Omental fat pad (tissue), 4 donors: ENCODE measurements at places on chromosomes 2 and 18. TPM values are rescaled to one million over a fixed set of nuclear protein-coding genes. Genes with fewer than 3 reads are reported as not detected.

GRCh38 chr2:179186126-179186525 lies 78.5 kb downstream of the SESTD1 start:
- DNase-seq, result no peak

Gene IL36RN
- not detected for total RNA-seq

GRCh38 chr2:62204998-62205496 lies 9.1 kb downstream of the B3GNT2 start:
- DNase-seq, result no peak

Gene ATOH8
- total RNA-seq, result 210 TPM

Gene CDH19
- 3.4 TPM for total RNA-seq

DNA sequence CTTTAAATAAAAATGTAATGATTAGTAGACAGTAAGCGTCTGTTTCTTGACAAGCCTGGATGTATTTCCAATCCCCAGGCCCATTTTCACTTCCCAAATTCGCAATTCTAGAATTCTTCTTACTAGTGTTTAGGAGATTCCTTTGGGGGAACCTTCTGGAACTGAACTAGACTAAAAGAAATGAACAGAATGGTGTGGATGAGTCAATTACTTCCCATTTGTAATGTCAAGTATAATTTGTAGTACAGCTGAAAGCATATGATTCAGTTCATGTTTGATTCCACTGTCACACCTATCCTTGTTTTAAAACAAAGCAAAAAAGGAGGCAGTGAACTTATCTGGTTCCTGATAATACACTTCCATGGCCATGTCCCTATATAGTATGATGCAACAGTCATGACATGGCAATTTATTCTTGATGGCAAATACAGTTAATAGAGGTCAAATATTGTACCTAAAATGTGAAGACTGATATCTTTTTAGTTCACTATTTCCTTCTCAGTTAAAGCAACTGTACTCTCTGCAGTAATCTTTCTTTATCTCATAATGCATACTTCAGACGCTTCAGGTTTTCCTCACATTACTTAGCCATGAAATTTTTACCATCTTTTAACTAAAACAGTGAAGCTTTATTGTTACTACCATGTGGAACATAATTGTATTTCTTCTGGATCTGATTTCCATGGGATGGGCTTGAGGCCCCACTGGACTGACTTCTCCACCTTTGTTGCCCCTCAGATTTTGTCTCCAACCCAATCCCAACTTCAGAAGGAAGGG lies 2.0 kb downstream of the IDH1 start:
- no peak for DNase-seq

Gene TGFA
- 4.3 TPM for total RNA-seq

Gene GPR45
- not detected for total RNA-seq

Gene SERPINB10
- 0.31 TPM for total RNA-seq

Gene CHRND
- total RNA-seq, result not detected

- DNase-seq, result no peak
Observed at GRCh38 chr18:50558948-50559751, 737 bp upstream of the MAPK4 start.

DNA sequence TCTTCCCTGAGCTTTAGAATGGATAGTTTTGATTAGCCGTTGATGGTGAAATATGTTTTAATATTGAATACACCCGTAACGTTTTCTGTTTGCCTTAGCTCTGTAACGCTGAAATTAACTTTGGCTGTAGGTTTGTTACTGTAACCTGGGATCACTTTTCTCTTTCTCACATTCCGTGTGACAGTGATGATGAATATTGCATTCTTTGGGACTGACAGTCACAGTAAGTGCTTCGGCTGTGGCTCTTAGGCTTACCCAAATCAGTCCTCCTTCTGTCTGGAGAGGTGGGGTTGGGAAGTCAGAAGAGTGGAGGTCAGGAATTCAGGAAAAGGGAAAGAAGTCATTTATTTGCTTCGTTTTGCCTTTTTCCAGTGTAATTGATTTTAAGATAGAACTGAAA lies 18.0 kb downstream of the RMC1 start:
- DNase-seq, result no peak

Gene OXER1
- total RNA-seq, result not detected

DNA sequence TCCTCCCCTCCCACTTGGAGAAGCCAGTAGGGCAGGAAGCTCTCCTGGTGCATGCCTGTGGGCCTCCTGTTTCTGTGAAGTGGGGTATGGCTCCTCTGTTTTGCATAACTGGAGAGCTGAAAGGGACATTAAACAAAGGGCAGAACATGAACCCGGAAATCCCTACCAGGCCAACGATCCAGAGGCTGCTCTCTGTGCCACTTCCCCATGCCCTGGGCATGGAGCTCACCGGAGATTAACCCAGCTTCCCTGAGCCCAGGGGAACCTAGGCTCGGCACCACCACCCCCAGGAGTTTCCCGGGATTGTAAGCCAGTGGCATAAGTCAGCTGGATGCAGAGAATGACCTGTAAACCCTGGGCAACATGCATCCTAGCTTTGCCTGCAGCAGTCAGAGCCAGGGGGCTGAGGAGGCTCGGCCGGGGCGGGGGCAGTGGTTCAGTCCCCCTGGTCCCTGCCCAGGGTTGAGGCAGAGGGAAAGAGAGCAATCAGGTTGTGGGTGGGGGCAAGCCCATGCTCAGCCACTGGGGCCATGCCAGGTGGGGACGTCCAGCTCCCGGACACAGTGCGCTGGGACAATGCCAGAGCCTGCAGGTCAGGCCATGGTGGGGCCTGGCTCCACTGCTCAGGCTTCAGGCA lies 49.5 kb downstream of the TIMM21 start:
- DNase-seq, result no peak

DNA sequence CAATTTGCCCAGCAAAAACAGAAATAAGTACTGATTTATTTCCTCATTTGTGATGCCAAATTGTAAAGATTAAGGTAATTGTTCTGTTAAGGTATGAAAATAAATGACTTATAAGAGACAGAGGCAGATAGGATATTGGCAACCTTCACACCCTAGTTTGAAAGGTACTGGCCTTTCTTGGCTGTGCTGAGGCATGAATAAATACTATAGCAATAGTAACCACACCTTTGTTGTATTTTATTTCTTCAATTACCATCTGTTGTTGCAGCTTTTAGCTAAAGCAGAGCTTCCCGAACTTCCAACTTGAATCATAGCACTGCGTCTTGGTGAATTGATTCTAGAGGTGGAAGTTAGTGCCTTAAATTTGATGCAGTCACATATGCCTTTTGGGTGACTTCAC lies 55.9 kb downstream of the FMNL2 start:
- no peak for DNase-seq

DNA sequence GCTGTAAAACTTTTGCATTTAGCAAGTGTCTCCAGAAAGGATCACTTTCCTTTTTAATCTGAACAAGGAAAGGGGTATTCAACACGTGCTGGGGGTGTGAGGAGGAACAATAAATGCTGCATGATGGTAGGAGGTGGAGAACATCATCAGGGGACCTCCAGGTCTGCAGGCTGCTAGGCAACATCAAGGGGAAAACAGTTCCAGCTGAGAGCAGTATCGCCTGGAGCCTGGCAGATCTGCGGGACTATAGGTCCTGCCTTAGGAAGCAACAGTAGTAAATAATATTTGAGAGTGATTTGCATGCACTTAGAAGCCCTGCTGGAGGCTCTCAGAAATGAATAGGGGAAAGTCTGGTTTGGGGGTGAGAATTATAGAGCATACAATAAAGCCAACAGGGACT lies 175.6 kb downstream of the SUCLG1 start:
- no peak for DNase-seq

GRCh38 chr2:641872-642815 lies 35.1 kb downstream of the TMEM18 start:
- no peak for DNase-seq

GRCh38 chr2:237294460-237294859 lies 119.5 kb downstream of the COL6A3 start:
- no peak for DNase-seq

GRCh38 chr2:120344214-120344975 lies 1.5 kb upstream of the INHBB start:
- no peak for DNase-seq

Gene MROH2A
- total RNA-seq, result not detected

DNA sequence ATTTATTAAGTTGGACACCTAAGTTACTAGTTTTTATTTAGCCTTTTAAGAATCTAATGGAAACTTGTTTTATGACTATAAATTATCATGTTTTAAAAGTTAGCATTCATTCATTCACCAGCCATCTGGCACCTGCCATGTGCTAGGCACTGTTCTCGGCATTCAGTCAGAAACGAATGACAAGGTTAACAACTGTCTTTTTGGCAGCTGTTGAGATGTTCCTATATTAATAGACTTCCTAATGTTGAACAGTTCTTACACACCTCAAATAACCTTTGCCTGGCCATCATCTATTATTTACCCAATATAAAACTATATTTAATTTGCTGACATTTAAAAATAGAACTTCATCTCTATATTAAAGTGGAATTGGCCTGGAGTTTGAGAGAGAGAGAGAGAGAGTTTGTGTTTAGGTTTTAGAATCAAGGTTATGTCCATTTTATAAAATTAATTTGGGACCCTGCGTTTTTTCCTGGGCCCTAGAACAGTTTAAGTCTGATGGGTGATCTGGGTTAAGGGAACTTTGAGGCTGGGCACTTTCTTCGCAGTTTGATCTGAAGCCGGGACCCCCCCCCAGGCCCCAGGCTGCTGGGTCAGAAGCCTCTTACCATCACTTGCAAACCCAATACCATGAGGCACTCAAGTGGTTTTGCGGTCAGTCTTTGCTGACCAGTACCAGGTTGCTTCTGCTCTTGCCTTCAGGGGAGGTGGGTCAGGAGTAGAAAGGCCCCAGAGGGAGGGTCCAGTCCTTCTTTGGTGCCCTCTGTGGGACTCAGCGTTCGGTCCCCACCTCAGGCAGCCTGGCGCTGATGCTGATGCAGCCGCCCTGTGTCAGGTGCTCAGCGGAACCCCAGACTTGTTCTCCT lies 48.3 kb upstream of the ASB1 start:
- no peak for DNase-seq

DNA sequence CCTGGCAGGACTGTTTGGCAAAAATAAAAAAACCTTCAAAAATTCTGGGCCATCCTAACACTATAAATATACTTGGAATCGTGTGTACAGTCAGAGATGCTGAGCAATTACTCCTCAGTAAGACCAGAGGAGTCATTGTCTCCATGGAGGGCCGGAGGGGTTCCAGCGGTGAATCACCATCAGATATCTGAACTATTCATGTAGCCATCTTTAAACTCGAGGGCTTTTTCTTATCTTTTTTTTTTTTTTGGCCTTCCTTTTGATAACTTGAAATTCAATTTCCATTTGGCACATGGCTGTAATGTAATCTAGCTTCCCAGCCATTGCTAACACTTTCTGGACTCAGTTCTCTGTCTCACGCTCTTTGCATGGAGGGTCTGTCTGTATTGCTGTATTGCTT lies 7.4 kb upstream of the FHL2 start:
- DNase-seq, result no peak

- no peak for DNase-seq
Observed at GRCh38 chr2:218444692-218445357, 25.9 kb downstream of the VIL1 start.

Gene GPR39
- not detected for total RNA-seq

DNA sequence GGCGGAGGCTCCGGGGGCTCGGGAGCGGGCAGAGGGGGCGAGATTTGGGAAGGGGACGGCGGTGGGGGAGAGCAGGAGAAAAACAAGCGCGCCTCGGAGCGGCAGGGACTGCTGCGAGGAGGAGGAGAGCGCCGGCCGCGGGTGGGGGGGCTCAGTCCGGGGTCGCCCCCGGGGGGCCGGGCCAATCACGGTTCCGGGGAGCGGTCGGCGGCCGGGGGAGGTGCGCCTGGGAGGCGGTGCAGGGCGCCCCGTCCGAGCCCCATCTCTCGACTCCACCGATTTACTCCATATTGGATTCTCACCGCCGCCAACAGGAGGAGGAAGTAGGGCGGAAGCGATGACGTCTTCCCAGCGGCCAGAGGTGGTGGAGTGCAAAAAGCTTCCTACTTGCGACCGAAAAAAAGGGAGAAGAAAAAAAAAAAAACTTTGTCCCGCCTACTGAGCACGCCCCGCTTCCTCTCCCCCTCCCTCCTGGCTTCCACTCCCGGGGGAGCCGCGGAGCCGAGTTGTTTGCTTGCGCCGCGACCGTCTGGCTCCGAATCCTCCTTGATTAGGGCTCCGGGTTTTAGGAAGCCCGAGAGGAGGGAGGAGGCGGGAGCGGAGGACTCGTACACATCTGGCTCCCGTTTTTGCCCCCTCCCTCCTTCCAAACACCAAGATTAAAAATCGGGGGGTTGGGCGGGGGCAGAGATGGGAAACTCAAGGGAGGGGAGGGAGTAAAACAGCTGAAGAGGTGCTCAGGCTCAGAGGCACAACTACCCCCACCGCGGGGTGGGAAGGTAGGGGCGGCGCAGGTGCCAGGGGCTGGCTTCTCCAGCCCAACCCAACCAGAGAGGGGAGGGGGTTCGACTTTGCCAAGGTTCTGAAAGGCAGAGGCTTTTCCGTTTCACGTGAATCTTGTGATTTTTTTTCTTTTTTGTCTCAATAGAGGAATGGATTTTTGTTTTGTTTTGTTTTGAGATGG lies at the start of gene SPRED2:
Gene SPRED2, minus strand, starts transcription at position 373 of the 964 bp plus-strand sequence. CDS start 612 bp downstream, outside the sequence.
- peak; percentile 78 for DNase-seq

Gene FEZ2
- 64.0 TPM for total RNA-seq

GRCh38 chr2:118058951-118059350 lies 29.3 kb upstream of the INSIG2 start:
- no peak for DNase-seq

Gene CCNT2
- total RNA-seq, result 40.8 TPM

DNA sequence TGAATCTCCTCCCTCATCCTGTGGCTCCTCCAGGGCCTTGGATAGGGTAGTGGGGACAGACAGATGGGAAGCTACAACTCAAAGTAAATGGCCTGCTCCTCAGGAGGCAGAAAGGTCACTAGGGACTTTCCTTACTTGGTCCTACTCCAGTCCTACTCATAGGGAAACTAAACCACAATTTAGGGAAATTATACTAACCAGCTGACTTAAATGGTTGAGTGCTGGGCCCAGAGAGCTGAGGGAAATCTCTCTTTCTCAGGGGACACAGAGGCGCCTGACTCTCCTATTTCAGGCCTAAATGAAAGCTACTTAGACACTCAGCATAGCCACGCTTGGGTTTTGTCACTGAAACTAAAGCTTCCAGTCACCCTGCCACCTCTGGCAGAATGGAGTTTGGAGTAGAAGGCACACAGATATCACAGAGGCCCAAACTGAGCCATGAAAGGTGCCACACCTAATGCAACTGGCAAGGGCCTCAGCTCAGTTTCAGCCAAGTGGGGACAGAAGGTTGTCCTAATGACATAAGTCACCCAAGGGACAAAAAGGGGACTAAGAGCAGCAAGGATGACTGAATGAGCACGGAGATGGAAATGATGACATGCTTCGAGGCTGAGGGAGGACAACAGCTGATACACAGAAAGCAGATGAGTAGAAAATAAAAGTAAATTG lies 24.0 kb downstream of the CERKL start:
- DNase-seq, result no peak

Gene TSPYL6
- not detected for total RNA-seq

DNA sequence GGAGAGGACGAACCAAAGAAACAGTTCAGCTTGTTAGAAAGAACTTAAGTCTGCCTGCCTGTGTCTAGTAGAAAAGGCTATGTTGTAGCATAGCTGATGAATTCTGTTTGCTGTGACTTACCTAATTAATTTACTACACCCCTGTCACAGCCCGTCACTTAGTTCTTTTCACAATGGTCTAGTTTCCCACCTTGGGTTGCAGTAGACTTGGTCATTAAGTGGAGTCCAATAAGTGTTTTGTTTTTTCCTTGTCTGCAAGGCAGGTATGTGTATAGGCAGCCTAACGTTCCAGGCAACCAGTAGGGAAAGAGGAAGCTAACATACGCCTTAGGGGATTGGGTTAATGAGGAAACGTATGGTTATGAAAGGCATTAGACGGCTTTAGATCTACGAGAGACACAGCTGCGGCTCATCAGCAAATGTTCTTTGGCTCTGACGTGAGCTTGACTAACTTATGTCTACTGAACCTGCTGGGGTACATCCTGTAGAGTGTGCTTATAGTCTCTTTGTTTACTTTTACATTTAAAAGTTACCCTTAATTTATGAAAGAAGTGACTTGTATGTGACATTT lies 180.1 kb downstream of the PRPF40A start:
- no peak for DNase-seq

Gene GALNT5
- 0.09 TPM for total RNA-seq
